IPS DF 6.9 (cell line): ENCODE measurements at places on chromosomes 16 and 17.

GRCh38 chr17:77282524-77283515, 142.1 kb downstream of the SEC14L1 start:
- no peaks in the 10 kb centered on the region; the same call in 1 of the 2 replicates for H3K27me3 ChIP-seq
- peaks cover 7% of the 10 kb centered on the region; the same call in 1 of the 2 replicates for H3K4me1 ChIP-seq
- H3K36me3 ChIP-seq: no peaks in the 10 kb centered on the region
- H3K27ac ChIP-seq: no peak overlapping the region

DNA sequence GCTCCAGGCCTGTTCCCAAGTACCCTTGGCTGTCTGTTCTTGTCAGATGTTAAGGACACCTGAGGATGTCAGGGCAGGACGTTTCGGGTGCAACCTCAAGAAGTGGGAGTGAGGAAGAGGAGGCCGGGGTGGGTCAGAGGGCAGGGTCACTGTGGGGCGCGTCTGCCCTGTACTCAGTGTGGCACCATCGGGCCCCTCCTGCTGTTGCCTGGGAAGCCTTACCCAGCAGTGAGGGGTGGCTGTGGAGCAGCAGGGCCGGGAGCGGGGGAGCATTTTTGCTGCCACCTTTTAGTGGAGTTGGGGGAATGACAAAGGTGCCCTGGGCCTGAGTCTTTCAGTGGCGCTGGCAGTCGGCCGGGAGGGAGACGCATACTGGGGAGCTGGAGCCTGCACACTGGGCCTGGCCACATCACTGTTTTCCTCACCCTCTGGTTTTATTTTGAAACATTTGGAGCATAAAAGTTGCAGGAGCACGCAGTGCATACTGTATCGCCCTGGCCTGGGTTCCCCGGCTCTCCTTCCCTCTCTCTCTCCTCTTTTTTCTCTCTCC, 11.1 kb upstream of the FLYWCH1 start:
- H3K27ac ChIP-seq: no peak overlapping the region
- no peak for DNase-seq
- no peaks in the 10 kb centered on the region for H3K36me3 ChIP-seq

- no peak for DNase-seq
- H3K36me3 ChIP-seq: no peaks in the 10 kb centered on the region
- no peak overlapping the region for H3K27ac ChIP-seq
- no peak overlapping the region for H3K4me3 ChIP-seq
- no peaks in the 10 kb centered on the region for H3K27me3 ChIP-seq
- H3K4me1 ChIP-seq: peaks cover 4% of the 10 kb centered on the region; the same call in 1 of the 2 replicates
These were observed 6.6 kb downstream of the ZDHHC7 start for GRCh38 chr16:85004587-85005205.

DNA sequence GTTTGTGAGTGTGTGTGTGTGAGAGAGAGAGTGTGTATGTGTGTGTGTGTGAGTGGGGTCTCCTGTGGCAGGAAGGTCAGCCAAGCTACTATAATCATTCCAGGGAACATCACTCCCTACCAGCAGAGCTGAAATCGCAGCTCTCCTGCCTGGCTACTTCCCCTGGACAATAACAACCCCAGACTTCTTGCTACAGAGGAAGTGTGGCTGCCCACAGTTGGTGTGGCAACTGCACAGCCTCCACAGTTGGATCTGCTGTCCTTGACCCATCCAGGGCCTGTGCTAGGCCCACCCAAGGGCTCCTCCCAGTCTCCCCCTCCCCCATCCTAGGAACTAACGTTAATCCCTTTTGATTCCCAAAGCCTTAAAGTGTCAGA, 1.5 kb downstream of the SLC13A5 start:
- H3K4me1 ChIP-seq: no peaks in the 10 kb centered on the region
- H3K4me3 ChIP-seq: no peak overlapping the region
- peaks cover 8% of the 10 kb centered on the region; the same call in 1 of the 2 replicates for H3K27me3 ChIP-seq
- no peak overlapping the region for H3K27ac ChIP-seq

- no peaks in the 10 kb centered on the region for H3K36me3 ChIP-seq
- no peaks in the 10 kb centered on the region; the same call in 1 of the 2 replicates for H3K27me3 ChIP-seq
- peaks cover 3% of the 10 kb centered on the region; the same call in 1 of the 2 replicates for H3K4me1 ChIP-seq
- no peak overlapping the region for H3K4me3 ChIP-seq
- H3K27ac ChIP-seq: no peak overlapping the region
These were observed 1400.1 kb downstream of the CDH8 start for GRCh38 chr16:60636117-60636516.

GRCh38 chr17:51701501-51701900, 441.2 kb downstream of the UTP18 start:
- no peak overlapping the region for H3K4me3 ChIP-seq
- no peak overlapping the region for H3K27ac ChIP-seq
- no peaks in the 10 kb centered on the region for H3K36me3 ChIP-seq
- no peaks in the 10 kb centered on the region for H3K4me1 ChIP-seq
- H3K27me3 ChIP-seq: no peaks in the 10 kb centered on the region

- peaks cover 7% of the 10 kb centered on the region for H3K4me1 ChIP-seq
- DNase-seq: peak; percentile 52
- no peaks in the 10 kb centered on the region for H3K36me3 ChIP-seq
These were observed 18.2 kb downstream of the COTL1 start for GRCh38 chr16:84599521-84600202.

- H3K27ac ChIP-seq: no peak overlapping the region
- no peaks in the 10 kb centered on the region for H3K36me3 ChIP-seq
- no peaks in the 10 kb centered on the region for H3K27me3 ChIP-seq
- peaks cover 3% of the 10 kb centered on the region; the same call in 1 of the 2 replicates for H3K4me1 ChIP-seq
These were observed 3.2 kb upstream of the ZDHHC1 start for GRCh38 chr16:67419502-67419901.

DNA sequence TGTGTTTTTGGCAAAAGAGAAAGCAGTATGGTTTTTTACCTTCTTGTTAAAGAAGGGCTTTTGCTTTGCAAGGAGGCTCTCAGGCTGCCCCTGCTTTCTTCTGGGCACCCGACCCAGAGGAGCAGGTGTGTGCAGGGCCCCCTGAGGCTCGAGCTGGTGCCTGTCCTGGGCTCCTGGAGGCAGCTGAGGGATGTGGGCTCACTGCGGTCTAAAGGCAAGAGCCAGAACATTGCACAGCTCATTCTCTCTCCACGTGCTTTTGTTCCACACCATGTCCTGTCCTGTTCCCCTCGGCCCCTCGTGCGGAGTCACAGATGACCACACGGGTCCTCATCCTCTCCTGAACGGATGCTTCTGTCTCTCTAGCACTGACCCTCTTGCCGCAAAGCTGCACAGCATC, 36.7 kb upstream of the CAPN15 start:
- no peak for DNase-seq
- no peaks in the 10 kb centered on the region for H3K27me3 ChIP-seq
- no peaks in the 10 kb centered on the region; the same call in 1 of the 2 replicates for H3K4me1 ChIP-seq
- no peak overlapping the region for H3K27ac ChIP-seq
